Esophagus squamous epithelium (tissue), 5 donors: ENCODE measurements at places on chromosomes 13 and 19.

GRCh38 chr19:46350758-46351159 lies 3.9 kb downstream of the PPP5C start:
- DNase-seq, result no peak

DNA sequence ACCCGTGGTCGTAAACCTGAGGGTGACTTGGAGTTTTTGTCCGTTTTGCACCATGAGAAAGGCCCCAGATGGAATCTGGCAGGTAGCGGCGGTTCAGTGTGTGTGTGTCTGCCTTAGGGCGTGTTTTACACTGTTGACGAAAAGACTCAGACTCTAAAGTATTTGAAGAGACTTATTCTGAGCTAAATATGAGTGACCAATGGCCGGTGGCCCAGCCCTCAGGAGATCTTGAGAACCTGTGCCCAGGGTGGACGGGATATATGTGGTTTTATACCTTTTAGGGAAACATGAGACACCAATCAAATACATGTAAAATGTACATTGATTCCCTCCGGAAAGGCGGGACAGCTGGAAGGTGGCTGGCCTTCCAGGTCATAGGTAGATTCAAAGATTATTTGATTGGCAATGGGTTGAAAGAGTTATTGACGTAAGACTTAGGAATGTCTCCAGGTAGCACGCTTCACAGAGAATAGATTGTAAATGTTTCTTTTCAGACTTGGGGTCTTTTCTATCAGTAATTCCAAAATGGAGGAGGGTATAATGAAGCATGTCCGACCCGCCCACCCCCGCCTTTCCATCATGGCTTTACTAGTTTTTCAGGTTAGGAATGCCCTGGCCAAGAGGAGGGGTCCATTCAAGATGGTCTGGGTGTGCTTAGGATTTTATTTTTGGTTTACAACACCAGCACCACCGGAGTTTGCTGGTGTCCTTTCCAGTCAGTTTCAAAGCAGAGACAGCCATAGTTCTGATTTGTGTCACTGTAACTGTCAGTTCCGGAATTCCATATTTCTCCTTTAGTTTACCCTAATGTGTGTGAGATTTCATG lies 1.0 kb upstream of the ZNF529 start:
- DNase-seq, result no peak

- no peak for DNase-seq
These were observed 2.4 kb upstream of the FPR1 start for GRCh38 chr19:51754109-51754508.

DNA sequence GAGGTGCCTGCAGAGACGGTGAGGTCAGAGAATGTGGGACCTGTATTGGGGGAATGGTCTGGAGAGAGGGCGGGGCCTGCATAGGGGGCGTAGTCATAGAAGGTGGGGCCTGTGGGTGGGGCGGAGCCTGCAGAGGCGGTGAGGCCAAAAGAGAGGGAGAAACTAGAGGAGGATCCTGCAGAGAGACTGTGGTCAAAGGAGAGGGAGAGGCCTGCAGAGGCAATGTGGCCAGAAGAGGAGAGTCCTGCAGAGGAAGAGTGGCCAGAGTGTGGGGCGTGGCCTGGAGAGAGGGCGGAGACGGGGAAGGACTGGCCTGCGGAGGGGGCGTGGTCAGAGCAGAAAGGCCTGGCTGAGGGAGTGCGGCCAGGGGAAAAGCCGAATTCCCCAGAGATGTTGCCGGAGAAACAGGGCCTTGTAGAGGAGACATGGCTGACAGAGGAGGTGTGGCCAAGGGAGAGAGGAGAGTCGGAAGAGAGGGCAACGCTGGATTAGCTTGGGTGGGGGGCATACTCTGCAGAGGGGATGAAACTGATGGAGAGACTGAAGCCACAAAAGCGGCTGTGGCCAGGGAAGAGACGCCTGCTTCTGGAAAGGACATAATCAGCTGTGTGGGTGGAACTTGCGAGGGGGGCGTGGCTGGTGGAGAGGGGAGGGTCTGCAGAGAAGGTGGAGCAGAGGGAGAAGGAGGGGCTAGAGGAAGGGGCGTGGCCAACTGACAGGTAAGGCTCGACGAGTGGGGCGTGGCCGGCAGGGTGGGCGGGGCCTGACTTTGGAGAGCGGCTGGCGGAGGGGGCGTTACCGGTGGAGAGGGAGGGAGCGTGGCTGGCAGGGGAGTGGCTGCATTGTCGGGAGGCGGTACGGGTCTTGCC lies 2.5 kb downstream of the PRR36 start:
- no peak for DNase-seq

GRCh38 chr13:32581177-32581786 lies 5.0 kb upstream of the PDS5B start:
- DNase-seq, result no peak
